Kidney (tissue), 22 donors: ENCODE measurements at places on chromosomes 13 and 19. TPM values are rescaled to one million over a fixed set of nuclear protein-coding genes. Genes with fewer than 3 reads are reported as not detected.
A peak's percentile ranks its signal among the peaks of the same experiment; 100 is the strongest.

GRCh38 chr19:52981329-52981728, 18.6 kb upstream of the ZNF816 start:
- no peak for DNase-seq

- peak; percentile 62 for DNase-seq
These were observed 89.4 kb upstream of the RAP2A start for GRCh38 chr13:97344265-97345175.

- no peak for DNase-seq
These were observed 4.5 kb downstream of the CCNA1 start for GRCh38 chr13:36436811-36437210.

- no peak for DNase-seq
These were observed 36.7 kb upstream of the CD177 start for GRCh38 chr19:43316591-43317319.

- DNase-seq = no peak
These were observed 5.2 kb downstream of the CHAMP1 start for GRCh38 chr13:114319441-114319913.

GRCh38 chr19:18594096-18594823, 5.7 kb downstream of the REX1BD start:
- peak; percentile 92 for DNase-seq

Gene ITGBL1
- polyA plus RNA-seq = 1.4 TPM
